ENCODE measurements at places on chromosomes 1 and 21.
A peak's percentile ranks its signal among the peaks of the same experiment; 100 is the strongest.

DNA sequence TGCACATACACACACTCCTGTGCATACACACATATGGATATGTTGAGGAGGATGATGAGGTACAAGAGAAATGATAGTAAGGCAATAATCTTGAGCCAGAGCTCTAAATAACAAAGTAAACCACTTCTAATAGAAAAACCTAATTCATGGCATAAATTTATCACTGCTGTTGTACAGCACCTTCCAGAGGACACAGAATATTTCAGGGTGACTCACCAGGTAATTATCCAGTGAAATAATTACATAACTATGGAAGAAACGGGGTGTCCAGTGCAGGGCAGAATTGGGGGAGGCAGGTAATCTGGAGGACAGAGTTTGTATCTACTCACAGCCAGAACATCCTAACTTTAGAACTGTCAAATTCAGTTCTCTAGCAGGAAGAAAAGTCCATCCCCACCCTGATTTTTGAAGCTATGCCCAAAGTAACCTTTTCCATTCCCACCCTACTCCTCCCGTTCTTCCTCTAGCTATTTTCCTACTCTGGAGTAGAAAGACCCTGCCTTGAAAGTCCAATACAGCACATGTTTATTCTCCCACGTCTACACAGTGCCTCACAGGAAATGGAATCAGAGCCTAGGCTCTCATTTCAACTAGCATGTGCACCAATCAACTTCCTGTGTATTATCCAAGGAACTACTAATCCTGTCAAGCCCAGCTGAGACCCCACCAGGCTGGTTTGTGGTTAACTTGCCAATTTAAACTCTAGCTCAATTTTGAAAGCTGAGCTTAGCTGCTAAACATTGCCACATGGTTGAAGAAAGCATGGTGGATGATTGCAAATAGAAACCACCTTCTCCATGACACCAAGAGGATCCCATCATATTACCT is 96.6 kb downstream of the PTPN14 start:
- DNase-seq = peak; percentile 75

DNA sequence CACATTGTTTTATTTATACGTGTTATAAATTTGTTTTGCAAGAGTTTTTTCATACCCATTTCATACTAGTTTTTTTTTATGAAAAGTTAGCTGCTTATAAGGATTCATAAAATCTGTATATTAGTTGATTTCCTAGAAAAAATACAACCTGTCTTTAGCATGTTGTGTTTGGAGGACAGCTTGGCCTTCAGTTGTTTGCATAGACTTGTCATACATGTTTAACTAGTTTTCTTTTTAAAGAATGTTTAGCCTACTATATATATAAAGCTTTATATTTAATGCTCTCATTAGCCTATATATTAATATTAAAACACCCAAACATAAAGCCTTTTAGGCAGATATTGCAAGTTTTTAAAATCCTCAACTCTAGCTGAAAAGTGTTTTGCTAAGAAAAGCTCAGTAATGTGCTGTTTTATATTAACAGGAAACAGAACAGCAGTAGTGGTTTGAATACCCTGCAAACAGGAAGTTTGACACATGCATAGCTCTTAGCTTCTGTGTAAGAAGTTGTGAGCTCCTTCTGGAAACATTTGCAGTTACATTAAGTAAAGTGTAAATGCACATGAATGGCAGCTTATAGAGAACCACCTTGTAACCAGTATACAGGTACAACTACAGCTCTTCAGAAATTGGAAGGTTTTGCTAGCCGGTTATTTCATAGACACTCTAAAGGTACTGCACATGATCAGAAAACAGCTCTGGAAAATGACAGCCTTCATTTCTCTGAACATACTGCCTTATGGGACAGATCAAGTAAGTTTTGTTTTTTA is at the start of gene PRKACB:
Gene PRKACB, plus strand, starts transcription at position 476 of the 770 bp plus-strand sequence. Its CDS starts 91 bp downstream, at position 567.
- DNase-seq = peak; percentile 45

- no peak for DNase-seq
These were observed 41.3 kb upstream of the SLC19A2 start for GRCh38 chr1:169527001-169527400.

GRCh38 chr1:172019976-172020375 is 178.7 kb downstream of the DNM3 start:
- no peak for DNase-seq

DNA sequence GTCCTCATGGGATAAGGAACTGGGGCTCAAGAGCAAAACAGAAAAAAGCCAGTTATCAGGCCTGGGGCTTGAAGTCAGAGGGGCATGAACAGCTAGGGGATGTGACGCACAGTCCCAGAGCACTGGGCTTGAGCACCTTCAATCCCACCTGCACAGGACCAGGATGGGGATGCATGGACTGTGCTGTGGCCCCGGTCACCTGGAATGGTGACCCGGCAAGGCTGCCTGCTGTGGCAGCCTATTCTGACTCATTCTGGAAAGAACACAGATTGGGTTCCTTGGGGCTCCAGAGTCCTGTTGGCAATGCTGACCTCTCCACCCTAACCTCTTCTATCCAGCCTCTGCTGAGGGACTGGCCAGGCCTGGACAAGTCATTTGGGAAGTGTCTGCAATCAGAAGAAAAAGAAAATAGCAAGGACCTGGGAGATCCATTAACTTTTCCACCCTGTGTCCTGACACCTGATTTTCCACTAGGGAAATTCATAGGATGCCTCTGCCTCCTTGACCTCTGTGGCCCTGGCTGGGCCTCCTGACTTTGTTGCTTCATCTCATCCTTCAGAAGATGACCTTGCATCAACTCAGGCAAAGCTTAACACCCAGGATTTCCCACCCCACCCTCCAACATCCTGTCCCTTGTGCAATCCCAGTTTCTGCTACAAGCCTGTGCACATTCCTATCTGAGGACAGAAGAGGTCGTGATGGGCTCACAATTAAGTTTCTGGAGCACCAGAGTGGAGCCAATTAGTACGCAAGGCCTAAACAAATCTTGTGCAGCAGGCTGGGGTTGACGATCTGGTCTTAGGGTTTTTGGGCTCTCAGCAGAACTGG is 17.9 kb upstream of the FMOD start:
- DNase-seq = peak; percentile 40

- DNase-seq = no peak
These were observed 60.6 kb upstream of the C1orf21 start for GRCh38 chr1:184326278-184326677.

DNA sequence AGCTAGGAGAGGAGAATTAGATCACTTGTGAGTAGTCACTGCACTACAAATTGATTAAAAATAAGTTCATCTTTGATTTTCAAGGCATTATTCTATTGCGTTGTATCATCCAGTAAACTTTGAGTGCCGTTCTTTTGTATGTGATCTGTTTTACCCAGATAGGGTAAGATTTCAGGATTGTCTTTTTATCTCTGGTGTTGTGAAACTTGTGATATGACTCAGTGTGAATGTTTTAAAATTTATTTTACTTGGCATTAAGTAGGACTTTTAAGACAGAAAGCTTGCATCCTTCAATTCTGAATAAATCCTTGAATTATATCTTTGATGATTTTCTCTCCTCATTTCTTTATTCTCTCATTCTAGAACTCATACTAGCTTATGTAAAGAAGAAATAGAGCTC is 93.3 kb upstream of the ADAMTS5 start:
- DNase-seq = no peak

DNA sequence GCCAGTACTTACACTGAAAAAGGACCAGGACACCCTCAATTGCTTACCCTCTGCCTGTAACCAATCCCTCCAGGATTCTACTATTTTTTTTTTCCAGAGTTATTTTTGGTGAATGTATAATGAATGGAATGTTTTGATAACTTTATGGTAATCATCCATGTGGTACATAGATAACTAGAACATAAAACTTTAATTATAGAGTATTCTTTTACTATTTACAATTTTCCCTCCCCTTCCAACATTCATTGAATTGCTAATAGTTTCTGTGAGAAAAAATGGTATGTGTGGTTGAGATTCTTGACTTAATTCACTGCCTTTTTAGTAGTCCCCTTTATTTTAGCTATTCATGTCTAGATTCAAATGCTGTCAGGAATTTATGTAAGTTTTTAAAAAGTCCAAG is 164.6 kb downstream of the CYYR1 start:
- DNase-seq = no peak

DNA sequence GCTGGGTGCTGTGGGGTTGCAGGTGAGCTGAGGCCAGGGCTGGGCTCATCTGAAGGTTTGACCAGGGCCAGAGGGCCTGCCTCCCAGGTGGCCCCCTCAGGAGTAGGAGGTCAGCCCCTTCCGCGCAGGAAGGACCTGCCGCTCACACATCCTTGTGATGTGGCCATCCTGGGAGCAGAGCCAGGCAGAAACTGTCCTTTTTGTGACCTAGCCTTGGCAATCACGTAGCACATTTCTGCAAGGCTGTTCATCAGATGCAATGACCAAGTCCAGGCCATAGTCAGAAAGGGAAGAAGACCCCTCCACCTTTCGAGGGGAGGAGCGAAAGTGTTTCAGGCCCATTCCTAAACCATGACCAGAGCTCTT is 55.5 kb upstream of the TRAPPC10 start:
- DNase-seq = no peak

DNA sequence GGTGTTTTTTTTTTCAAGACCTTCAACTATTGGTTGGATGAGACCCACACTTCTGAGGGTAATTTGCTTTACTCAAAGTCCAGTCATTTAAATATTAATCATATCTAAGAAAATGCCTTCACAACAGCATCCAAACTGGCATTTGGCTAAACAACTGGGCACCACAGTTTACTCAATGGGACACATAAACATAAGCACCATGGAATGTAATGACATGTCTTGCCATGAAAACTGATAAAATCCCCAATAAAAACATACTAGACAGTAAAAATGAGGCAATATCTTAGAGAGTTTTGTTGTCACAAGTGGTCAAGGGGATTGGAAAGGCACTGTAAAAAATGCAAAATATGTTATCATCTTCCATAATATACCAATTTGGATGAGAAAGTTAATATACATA is 838.8 kb upstream of the ADAMTS5 start:
- no peak for DNase-seq

GRCh38 chr1:52474807-52475206 is 70.4 kb downstream of the PRPF38A start:
- DNase-seq = no peak

GRCh38 chr1:1677718-1678580 is 14.6 kb downstream of the SLC35E2B start:
- no peak for DNase-seq

DNA sequence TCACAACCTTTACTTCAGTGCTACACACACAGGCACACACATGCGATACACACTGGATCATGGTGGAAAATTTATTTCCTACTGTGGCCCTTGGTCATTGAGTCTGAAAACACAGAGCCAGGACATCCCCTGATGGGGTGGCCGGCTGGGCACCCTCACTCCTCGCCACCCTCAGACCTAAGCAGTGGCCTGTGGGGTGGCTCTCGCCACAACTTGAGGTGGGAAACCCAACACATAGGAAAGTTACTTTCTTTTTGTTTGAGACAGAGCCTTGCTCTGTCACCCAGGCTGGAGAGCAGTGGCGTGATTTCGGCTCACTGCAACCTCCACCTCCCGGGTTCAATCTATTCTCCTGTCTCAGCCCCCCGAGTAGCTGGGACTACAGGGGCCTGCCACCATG is 19.4 kb downstream of the CRYAA start:
- DNase-seq = no peak

- DNase-seq = no peak
These were observed 69.1 kb downstream of the KCNJ15 start for GRCh38 chr21:38325731-38326420.

DNA sequence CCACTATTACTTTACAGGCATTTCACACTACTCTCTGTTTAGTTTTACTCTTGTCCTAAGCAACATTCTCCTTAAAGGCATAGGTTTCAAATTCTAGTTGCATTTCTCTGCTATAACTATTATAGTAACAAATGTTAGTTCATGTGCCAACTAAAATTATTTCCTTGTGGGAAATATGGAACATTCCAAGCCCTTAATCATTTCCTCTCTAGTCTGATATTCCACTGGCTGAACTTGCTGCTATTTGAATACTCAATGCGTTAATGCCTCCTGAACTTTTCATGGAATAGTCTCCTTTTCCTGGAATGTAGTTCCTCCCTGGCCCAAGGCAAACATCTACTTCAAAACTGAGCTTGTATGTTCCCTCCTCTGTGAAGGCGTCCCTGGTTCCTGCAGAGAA is 19.3 kb upstream of the TBX19 start:
- DNase-seq = peak; percentile 78

DNA sequence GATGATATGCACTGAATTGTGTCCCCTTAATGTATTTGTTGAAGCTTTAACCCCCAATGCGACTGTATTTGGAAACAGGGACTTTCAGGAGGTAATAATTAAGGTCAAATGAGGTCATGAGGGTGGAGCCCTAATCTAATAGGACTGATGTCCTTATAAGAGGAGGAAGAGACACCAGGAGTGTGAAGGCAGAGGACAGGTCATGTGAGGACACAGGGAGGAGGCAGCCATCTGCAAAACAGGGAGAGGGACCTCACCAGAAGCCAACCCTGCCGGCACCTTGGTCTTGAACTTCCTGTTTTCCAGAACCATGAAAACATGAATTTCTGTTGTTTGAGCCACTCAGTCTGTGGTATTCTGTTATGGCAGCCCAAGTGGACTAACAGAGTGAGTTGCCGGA is 15.3 kb downstream of the SYF2 start:
- DNase-seq = no peak

DNA sequence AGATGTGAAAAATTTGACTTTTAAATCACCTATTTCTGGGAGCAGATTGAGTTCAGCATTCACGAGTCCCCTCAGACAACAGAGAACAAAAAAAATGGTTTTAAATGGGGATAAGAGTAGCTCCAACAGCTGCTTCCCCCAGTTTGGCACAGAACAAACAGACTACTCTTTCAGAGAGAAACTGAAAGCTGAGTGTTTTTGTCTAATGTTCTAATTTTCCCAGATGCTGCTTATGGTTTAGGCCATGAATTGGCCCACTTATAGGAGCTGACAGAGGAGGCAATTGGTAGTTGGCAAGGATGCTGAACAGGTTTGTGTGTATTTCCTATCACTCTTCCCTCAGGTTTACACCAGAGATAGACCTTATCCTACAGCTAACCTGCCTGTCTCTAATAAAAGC is 1637.4 kb upstream of the PRMT6 start:
- DNase-seq = no peak

DNA sequence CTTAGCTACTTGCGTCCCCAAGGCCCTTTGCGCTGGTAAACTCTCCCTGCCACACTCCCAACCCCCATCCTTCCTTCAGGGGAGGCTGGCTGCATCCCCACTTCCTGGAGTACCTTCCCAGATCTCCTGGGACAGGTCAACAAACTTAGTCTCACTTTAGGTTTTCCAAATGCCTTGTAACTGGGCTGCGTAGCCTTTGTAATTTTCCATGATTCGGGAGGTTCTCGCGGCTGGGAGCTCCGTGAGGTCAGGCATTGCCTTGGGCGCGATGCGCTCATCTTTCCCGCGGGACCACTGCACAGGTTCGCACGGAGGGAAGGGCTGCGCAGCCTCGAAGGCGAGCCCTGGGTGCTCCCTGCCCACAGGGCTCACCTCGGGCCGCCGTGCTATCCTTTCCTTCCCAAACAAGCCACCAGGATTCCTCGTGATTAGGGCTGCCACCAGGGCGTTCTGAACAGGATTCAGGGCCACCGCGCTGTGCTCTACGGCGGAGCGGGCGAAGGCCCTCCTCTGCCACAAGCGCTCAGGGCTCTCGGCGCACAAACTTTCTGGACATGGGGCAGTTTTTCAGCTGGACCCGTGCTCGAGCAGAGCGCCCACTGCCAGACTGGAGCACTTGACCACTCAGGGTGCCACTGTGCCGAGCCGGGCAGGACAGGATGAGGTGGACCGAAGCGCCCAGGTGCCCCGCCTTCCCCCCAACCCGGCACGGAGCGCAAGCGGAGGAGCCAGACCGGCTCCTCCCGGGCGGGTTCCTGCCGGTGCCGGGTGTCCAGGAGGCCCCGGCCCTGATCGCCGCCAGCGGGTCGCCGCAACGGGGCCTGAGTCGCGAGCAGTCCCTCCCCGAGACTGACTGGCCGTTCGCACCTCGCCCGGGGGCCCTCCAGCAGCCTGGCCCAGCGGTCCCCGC is 1.1 kb downstream of the TMPRSS2 start:
- DNase-seq = peak; percentile 34

All from foreskin keratinocyte (primary cell).